ENCODE measurements at places on chromosomes 16 and 17.

GRCh38 chr16:26454102-26454501 is 612.6 kb upstream of the C16orf82 start:
- no peak for DNase-seq

- no peak for DNase-seq
These were observed 823 bp downstream of the TNRC6C start for GRCh38 chr17:77959126-77959925.

DNA sequence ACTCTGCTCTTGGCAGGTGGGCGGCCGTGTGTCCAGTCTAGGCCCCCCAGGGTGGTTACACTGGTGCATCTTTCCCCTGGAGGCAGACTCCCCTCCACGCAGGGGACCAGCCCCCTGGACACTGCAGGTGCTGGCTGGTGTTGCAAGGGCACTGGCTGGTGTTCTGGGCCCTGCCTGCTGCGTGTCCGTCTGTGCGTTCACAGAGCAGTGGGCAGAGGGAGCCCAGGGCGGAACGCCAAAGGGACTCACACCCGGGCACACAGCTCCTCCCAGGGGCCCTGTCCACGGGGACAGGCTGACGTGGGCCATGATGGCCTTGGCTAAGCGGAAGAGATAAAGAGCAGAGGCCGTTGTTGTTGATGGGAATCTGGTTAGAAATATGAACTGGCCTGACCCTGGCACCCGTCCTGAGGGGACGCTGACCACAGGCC is 27.3 kb downstream of the ACSF3 start:
- DNase-seq: no peak

DNA sequence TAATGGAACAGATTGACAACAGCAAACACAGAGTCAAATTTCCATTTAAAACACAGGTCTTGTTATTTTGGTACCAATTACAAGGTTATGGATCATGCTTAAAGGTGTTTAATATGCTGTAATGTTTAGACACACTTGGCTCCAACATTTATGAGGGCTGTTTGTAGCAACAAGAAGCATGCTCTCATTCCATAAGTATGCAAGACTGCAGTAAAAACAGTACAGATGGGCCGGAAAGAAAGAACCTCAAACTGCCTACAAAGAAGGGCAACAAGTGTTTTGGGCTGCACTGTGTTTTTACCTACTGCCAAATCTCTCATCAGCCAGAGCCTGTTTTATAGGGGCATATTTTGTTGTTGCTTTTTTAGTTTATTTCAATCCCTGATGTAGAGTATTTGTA is 100.5 kb upstream of the HS3ST3A1 start:
- DNase-seq: no peak

DNA sequence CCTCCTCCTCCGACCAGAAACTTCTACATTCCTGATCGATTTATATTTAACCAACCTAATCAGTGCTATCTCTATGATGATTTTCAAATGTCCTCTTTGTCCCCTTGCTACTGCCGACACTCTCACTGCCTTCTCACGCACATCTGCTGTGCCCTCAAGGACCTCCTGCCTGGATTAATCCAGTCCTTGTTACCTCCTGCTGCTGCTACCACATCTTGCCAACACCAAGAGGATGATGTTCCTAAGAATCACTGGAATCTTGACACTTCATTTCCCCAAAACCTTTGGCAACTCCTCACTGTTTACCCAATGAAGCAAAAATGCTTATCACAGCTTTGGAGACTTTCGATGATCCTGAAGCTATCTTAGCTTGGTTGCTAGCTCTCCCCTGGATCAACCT is 287.3 kb upstream of the AXIN2 start:
- DNase-seq: no peak

DNA sequence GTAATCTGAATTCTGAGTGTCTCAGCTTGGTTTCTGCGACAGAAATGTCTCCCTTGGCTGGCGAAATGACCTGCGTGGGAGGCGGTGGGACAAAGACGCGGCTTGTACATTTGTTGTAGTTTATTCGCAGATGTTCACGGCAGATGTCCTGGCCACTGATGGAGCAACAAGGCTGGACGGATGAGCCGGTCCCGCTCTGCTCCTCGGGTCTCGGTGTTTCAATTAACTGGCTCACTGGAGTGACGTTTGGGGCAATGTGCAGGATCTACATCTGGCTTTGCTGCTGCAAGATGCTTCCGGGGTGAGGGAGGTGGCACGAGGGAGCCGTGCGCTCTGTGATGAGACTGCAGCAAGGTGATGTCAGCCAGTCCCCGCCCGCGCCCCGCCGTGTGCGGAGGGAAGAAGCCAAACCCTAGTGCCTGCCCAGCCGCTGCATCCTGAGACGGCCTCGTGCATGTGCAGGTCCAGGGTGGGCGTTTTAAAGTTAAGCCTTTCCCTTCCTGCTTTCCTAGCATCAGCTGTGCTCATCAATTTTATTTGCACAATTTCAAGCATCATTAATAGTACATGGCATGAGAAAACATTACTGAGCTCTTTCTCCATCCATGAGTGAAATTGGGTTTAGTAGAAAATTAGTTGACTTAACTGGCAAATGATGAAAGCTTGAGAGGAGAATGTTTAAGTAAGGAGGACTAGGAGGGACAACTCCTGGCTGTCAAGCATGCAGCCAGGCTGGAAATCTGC is 44.4 kb downstream of the MGAT5B start:
- no peak for DNase-seq

GRCh38 chr17:10463402-10463801 is 6.0 kb downstream of the MYH4 start:
- no peak for DNase-seq

DNA sequence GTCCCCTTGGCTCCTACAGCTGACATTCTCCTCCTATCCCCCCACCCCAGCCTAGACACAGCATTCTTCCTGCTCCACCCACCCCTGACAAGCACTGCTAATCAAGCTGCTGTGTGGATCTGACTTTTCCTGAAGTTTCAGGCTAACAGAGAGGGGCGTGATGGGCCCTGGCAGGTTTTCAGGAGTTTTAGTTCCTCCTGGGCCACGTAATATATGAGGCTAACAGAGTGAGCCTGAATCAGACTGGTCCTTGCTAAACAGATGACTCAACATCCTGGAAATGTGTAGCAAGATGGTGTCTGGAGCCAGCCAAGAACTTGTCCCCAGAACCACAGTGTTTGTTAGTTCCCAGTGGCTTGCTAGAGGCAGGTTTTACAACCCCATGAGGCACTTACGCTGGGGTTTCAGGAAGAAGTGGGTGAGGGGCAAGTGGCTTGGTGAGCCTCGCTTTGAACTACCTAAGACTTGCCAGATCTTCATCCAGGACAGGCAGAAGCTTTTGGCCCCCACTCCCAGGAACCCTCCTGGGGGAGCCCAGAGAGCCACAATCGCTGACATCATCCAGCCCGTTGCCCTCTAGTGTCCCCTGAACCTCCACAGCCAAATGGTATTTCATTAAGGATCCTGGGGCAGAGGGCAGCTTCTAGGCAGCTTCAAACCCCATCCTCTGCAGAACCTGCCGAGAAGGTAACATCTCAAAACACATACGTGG is 15.9 kb downstream of the TMEM92 start:
- DNase-seq: peak; percentile 96

DNA sequence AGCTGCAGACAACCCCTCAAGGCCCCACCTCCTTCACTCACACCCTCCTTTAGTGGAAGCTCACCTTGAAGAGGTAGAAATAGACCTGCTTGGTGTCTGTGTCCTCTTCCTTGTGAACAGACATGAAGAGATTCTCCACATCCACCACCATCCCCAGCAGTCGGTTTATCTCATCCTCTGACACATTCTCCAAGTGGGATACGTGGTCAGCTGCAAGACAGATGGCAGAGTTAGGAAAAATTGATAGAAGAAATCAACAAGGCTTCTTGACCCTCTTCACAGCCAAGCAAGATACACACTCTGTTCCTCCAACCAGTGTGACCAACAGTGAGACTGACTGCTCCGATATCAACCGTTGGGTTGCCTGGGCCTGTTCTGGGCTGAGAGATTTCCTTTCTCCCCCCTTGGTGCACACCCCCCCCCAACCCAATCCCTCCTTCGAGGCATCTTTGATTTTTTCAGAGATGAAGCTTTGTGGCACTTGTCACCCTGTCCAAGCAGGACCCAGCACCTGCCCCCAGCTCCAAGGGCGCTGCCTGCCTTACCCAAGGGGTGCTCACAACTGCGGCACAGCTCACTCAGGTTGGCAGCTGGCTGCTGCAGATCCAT is 902 bp downstream of the KAT2A start:
- DNase-seq: no peak

DNA sequence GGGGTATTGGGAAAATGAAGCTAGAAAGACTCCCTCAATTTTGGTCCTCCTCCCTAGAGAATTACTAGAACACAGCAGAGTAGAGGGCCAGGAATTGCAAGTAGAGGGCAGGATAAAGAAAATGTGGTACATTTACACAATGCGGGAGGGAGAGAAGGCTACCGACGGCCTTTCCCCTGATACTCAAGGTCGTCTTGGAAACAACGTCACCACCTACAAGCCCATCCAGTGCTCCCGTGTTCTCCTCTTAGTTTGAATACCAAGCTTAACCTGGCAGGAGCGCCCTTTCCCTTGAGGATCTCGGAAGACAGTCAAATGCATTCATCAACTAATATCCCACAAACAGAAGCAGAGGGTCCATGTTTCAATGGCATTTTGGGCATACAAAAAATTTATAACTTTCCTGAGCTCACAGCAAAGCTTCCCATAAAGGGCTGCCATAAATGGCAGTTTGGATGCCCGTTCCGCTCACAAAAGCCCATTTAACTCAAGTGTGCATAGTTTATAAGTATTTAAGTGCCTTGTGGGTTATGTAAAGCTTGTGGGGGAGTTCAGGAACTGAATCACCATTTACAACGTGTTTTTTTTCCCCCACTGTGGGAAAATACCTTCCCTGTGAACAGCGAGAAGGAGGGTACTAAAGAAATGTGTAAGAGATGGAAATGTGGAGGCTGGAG is 414.6 kb downstream of the SLC39A11 start:
- DNase-seq: peak; percentile 59

- no peak for DNase-seq
These were observed 60.6 kb upstream of the TMEM97 start for GRCh38 chr17:28258347-28258887.

DNA sequence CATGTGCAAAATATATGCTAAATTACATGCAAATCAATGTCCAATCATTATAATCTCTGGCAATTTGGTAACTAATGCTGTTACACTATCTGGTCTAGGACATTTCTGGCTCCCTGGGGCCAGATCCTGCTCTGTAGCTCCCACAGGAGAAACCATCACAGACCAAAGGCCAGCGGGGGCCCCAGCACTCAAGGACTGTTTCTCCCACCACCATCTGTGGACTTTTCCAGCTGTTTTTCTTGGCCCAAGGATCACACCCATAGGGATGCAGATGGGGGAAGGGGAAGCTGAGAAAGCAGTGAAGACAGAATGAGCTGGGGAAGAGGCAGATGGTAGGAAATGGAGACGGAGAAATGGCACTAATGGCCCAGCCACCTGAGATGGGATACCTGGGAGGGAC is at the start of gene HIGD1B:
TSS of gene HIGD1B (plus strand) at position 298 of the 400 bp plus-strand sequence. CDS start 270 bp downstream, outside the sequence.
- no peak for DNase-seq

- no peak for DNase-seq
These were observed 174.0 kb downstream of the IRX3 start for GRCh38 chr16:54112451-54113206.

DNA sequence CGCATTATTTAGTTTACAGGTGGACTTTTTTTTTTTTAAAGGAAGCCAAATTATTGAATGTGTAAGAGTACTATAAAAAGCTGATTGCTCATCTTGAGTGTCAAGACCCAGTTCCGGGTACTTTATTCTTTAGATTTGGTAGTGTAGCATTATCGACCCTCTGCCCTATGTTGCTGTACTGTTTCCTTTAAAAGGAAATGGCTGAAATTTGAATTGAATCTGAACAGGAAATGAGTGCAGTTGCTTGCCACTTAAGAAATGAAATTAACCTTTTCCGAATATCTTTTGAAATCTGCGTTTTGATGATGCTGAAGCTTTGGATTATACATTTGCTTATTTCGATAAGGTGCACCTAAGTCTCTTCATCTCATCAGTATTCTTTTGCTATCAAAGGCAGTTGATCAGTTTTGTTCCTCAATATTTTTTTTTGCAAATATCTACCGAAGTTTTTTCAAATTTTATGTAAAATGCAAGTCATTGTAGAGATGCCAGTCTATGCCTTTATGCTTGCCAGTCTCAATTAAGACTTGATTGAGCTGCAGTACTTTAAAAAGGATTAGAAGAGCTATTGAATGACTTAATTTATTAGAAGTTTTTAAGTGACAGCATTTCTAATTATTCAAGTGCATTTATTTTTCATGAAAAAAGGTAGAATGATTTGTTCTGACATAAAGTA is 1.8 kb downstream of the GGNBP2 start:
- DNase-seq: no peak

DNA sequence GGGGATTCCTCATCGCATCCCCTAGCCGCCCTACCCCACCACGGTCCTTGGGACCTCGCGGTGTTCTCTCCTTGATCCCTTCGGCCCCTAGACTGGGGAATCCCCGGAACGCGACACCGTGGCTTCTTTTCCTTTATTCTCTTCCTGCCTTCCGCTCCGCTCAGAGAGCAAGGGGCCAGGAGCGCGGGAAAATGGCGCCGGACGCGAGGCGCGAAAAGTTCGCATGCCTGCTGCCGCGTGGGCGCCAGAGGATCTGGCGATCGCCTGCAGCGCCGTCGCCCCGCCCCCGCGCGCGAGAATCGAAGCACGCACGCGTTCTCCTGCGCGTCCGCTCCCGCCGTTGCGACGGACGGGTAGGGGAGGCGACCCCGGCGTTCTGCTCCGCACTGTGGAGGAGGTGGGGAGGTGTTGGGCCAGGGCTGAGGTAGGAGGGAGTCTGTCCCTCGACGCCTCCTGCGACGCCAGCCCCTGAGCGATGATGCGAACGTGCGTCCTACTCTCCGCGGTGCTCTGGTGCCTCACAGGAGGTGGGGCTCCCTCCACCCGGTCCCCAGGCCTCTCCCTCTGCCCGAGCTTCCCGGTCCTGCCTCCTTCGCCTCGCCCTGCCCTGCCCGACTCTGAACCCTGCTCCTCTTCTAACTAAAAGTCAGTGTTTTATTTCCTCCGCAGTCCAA is at the start of gene ZPBP2:
TSS of gene ZPBP2 (plus strand) at position 323 of the 674 bp plus-strand sequence. CDS start at position 476, 153 bp downstream.
- DNase-seq: no peak

DNA sequence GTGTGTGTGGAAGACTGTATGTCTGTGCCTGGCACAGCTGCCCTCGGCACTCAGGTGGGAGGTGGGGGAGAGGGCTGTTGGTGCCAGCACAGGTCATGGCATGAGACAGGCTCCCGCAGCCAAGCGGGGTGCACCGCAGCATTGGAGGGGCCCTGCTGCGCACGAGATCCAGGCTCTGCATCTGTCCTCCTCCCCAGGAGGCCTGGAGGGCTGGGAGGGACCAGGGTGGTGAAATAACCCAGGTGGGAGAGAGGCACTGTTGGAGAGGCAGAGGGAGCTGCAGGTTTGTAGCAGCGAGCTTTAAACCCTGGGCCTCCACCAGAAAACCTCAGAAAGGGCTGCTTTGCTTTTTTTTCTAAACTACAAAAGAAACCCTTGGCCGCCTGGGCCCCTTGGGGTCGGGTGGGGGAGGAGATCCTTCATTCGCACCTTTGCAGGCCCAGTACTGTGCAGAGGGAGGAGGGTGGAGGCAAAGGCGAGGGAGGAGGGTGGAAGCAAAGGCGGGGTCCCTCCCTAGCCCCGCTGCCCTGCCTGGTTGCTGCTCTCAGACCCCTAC is 241.7 kb downstream of the SEC14L1 start:
- no peak for DNase-seq

DNA sequence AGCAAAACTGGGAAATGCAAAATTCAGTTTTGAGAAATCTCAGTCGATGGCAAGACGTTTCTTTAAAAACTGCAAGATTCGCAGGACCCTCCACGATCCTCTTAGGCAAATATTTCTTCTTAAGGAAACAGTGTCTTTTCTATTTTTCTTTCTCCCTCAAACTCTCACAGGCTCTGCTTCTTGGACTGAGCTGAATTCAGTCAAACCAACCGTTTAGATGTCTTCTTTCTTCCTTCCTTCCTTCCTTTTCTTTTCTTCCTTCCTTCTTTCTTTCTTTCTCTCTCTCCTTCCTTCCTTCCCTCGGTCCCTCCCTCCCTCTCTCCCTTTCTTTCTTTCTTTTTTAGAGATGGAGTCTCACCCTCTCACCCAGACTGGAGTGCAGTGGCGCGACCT is 67.2 kb upstream of the AXIN2 start:
- DNase-seq: no peak
